A172 (cell line): ENCODE measurements at places on chromosomes 2 and 18.

GRCh38 chr18:66749030-66749429 is 145.1 kb upstream of the CDH19 start:
- no peak for DNase-seq

GRCh38 chr2:72325592-72326422 is 178.1 kb upstream of the CYP26B1 start:
- peak; percentile 12 for DNase-seq

DNA sequence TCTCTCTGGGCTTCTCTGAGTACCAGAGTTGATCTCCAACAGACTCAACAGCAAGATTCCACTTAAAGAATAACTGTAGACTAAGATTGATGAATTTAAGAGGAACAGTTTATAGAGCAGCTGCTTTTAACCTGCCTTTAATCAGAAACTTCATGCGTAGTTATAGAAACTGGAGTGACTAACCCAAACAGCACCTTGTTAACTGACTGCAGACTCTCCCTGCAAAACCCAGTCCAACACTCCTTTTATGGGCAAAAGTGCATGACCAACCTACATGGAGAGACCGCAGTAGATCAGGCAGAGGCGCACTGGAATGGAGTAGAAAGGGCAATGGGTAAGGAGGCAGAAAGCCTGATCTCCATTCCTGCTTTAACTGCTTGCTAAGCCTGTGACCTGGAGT is 110.6 kb downstream of the NRP2 start:
- DNase-seq = no peak

- DNase-seq = no peak
These were observed 27.7 kb upstream of the NFATC1 start for GRCh38 chr18:79367989-79368388.

DNA sequence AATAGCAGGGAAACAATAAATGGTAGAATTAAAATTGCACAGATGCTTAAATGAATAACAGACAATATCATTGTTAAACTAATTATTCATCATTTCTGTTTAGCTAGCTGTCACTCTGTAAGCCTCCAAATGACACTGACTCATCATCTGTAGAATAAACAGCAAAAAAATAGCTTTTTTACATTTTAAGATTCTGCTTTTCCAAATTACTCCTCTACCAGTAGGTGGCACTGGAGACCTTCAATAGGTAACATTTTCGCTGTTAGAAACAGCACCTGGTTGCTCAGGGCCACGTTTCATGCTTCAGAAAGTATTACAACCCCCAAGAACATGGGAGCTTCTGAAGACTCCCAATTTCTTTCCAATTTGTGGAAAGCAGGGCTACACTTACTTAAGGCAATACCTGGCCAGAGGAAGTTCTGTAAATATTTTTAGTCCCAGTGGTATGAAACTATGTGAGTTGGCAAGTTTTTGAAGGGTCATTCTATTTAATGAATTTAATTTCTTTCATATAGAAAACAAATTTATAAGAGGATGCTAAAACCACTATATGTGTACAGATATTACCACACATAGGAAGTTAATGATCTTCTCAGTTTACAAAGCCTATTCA is 45.4 kb downstream of the TTN start:
- peak; percentile 48 for DNase-seq

DNA sequence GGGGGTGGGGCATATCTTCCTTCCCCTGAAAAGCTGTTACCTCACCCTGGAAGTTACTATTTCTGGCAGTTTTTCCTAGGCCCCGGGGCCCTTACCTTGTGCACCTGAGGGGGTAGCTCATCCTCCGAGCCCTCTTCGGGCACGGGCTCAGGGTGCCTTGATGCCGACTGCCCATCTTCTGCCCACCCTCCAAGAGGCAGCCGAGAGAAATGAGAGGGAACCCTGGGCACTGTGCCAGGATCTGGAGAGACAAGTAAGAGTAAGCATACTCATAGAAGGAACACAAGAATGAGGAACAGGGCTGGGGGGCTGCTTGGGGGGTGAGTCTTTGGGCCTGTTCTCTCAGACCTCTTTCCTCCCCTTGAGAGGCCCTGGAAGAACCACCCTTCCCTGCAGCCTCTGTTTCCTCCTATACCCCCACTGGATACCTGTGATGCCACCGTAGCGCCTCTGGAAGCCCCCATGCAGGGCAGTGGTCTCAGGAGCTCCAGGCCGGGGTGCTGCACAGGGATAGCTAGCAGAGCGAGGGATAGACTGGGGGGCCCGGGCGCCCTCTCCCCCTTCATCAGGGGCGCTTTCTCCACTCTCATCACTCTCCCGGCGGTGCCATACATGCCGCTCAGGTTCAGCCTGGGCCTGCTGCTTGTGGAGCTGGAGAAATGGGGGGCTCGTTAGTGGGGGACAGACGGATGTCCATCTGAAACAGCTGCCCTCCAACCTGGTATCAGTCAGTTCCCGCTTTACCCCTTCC is 2.1 kb upstream of the ABCB6 start:
- no peak for DNase-seq

DNA sequence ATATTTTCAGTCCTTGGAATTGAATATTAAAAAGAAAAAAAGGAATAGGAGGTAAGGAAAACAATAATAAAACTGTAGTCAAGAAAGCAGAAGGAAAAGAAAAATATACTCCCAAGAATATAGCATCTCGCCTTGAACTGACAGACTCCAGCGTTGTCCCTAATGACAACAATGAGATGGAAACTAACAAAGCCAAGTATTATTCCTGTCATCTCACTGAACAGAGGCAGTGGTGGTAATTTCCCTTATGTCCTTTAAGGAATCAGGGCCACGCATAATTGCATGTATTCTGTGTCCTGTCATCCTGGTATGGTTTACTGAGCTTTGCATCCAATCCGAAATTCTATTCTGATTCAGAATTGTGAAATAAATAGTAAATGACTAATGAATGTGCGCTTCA is 158.9 kb downstream of the LRRTM4 start:
- no peak for DNase-seq

GRCh38 chr2:171431677-171432167 is 2.1 kb downstream of the METTL8 start:
- DNase-seq = no peak

- DNase-seq = no peak
These were observed 7.5 kb downstream of the BAZ2B start for GRCh38 chr2:159608723-159609308.

DNA sequence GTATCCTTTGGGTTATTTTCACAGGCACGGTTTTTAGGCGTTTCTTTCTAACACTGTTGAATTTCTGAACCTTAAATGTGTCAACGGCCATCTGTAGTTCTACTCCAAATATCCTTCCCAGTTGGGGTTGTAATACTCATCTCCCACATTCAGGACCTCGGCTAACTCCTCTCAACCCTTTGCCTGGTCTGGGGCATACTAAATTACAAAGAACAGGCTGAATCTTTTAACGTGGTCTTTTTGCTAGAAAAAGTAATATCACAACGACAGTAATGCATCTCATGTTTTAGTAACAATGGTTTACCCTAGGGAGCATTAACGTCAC is 2.1 kb downstream of the RPRM start:
- no peak for DNase-seq
